ENCODE measurements at places on chromosomes 13 and 19.
A peak's percentile ranks its signal among the peaks of the same experiment; 100 is the strongest.

DNA sequence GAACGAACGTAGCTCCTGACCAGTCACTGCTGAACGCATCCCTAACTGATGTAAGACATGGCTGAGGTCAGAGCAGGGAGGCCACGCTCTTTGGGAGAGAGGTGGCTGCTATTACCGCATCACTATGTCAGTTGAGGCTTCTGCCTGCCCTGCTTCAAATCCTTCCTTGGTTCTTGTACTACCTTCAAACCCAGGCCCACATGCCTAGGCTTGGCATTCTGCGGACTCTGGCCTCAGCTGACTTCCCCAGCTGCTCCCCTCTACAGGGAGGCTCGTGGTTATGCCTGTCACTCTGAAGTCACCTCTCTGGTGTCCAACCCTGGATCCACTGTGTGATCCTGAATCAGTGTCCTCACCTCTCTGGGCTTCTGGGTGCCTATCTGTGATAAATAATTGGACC lies 14.8 kb upstream of the MEIS3 start:
- no peak for DNase-seq

- no peak for DNase-seq
Observed at GRCh38 chr19:47694466-47695273, 18.6 kb upstream of the EHD2 start.

DNA sequence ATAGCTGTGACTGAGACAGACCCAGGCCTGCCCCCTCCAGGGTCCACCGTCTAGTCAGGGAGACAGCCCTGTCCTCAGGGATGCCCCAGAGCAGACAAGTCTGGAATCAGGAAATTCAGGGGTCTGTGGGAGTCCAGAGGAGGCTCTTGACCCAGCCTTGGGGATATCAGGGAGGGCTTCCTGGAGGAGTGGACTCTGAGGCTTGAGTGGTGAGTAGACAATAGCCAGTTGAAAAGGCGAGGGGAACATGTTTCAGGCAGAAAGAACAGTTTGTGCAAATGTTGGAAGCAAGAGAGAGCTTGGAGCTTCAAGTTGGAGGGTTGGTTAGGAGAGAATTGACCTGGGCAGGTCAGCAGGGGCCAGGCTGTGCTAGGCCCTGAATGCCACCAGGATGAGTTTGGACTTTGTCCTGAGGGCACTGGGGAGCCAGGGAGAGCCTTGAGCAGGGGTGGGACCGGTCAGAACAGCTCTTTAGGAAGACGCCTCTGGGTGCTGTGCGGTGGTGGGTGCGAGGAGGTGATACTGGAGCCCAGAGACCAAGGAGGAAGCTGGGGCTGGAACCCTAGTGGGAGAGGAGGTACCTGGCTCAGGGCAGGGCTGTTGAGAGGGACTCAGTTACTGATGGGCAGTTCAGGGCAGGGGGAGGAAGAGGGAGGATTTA lies 2.7 kb downstream of the CCDC9 start:
- DNase-seq, result no peak

DNA sequence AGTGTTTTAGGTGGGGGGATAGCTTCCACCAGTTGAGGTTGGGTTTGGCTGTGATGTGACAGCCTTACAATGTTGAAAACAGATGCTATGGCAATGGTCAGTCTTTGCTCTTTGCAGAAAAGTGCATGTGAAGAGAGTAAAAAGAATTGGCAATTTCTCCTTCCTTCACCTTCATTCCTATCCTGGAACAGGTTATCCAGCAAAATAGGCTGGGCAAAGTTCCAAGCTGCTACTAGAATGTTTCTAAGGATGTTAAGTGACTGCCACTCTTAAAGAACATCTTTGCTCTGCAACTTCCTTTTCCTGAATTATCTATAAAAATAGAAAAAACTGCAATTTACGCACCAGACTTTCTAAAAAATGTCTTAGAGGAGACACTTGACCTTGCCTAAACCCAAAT lies 50.1 kb upstream of the MYCBP2 start:
- DNase-seq, result no peak

- DNase-seq, result peak; percentile 15
Observed at GRCh38 chr13:76884186-76884906, 1.9 kb downstream of the KCTD12 start.
